GM13977 (cell line): ENCODE measurements at places on chromosomes 12 and 14.

DNA sequence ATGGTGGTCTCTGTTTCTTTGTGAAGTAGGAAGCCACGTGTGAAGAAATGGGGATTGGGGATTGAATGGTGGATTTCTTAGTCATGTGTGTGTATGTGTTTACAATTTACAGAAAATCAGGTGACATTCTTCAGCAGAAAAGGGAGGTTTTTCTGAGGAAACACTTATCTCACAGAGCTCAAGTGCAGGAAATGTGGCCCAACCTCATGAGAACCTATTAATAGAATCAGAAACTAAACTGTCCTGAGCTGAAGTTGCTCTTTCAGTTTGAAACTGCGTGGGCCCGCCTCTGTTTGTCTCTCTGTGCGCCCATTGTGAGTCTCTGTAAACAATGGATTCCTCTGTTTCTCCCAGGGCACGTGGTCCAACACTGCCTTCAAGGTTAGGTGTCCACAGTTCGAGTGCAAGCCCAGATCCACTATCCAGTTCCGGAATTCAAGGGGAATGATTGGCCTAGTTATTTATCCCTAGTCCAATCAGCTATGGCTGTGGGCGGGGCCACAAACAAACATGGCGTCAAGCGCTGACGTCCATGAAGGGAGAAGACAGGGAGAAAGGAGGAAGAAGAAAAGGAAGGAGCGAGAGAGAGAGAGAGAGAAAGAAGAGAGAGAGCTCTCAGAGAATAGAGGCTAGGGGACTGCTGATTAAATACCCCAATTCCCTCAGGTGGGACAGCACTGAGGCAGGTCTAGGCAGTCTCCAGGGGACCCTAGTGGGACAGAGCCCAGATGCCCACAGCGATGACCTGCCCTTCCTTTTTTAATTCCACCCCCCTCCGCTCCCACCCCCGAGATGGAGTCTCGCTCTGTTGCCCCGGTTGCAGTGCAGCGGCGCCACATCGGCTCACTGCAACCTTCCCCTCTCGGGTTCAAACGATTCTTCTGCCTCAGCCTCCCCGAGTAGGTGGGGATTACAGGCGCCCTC is 31.4 kb upstream of the C12orf76 start:
- peak; percentile 76 for DNase-seq

DNA sequence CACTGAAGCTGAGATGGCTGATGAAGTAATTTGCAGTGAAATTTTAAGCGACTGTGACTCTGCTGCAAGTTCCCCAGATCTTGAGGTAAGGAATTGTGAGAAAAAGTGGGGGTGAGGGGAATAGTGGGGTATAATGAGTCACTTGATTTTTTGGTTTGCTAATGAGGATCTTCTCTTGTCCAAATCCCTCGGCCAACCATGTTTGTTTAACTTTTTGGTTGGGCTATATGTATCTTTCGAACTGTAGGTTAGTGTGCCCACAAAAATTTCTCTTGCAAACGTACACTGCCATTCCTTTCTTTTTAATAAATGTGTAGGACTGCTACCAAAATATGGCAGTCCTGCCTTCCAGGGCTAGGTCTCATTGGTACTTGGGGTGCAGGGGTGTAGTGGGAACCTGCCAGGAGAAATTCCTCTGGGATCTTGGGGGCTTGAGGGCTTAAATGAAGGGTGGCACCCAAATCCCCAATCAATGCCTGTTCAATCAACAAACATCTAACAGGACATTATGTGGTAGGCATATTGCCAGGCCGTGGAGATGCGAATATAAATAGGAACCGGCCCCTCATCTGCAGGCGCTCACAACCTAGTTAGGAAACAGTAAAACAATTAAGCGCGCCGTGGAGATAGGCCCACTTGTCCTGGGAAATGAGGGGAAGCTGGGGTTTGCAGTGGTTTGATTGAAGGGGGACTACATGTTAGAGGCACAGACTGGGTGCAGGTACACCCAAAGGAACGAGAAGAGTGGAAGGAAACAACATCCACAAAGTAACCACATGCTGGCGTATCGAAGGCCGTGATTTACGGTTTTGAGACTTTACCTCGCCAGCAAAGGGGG is 1.3 kb upstream of the PABPN1 start:
- no peak for DNase-seq

- no peak for DNase-seq
These were observed 178.8 kb downstream of the SLC38A4 start for GRCh38 chr12:46647034-46647433.

GRCh38 chr12:99418379-99418778 is 229.2 kb upstream of the GARIN6 start:
- DNase-seq = no peak

GRCh38 chr12:75876832-75877762 is 154.5 kb downstream of the PHLDA1 start:
- DNase-seq = no peak

DNA sequence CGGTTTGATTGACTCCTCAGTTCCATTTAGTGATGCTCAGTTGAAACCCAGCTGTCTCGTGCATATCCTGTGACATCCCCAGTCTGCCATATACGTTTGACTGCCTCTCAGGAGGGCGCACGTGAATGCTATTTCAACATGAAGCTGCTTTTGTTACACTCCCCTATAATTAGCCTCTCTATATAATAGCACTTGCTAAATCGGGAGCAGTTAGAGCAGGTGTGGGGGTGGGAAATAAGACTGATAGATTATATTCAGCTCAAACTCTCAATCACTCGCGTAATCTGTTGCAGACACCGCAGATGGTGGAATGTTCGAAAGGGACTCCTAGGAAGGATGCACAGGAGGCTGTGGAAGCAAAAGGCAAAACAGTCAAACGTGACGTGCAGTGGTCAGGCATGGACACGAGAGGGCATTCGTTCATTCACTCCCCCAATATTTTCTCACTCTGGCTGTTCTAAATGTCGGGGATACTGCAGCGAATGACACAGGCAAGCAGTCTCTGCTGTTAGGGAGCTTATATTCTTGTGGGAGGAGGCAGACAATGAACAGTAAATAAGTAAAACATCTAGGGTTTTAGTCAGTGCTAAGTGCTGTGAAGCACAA is 29.8 kb downstream of the KCNA1 start:
- DNase-seq = no peak

DNA sequence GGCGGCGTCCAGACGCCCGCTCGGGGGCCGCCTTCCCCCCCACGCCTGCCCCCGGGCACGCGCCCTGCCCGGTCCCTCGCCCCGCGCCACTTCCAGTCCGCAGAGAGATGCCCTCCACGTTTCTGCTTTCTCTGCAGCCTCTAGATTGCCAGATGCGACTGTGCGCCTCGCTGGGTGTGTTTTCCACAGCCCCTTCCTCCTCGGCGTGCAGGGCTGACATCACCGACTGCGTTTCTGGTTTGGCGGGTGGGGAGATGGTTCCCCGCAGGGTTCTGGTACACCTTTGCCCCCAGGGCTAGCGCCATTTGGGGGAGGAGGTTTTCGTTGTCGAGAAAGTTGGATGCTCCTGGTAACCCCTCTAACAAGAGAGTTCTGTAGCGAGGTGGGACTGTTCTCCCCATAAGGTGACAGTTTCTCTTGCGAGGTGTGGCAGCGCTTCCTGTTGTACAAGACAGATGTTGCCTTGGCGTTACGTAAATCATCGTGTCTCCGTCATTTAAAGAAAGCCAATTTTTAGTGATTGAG is 1.5 kb downstream of the CALM1 start:
- peak; percentile 51 for DNase-seq

- no peak for DNase-seq
These were observed 366.2 kb downstream of the DUSP6 start for GRCh38 chr12:88986056-88986455.

- no peak for DNase-seq
These were observed 244.7 kb downstream of the KCNH5 start for GRCh38 chr14:62800577-62800976.

GRCh38 chr12:89165703-89166102 is 186.6 kb downstream of the DUSP6 start:
- DNase-seq = no peak

- DNase-seq = no peak
These were observed 273.5 kb downstream of the ADAMTS20 start for GRCh38 chr12:43278541-43278832.

DNA sequence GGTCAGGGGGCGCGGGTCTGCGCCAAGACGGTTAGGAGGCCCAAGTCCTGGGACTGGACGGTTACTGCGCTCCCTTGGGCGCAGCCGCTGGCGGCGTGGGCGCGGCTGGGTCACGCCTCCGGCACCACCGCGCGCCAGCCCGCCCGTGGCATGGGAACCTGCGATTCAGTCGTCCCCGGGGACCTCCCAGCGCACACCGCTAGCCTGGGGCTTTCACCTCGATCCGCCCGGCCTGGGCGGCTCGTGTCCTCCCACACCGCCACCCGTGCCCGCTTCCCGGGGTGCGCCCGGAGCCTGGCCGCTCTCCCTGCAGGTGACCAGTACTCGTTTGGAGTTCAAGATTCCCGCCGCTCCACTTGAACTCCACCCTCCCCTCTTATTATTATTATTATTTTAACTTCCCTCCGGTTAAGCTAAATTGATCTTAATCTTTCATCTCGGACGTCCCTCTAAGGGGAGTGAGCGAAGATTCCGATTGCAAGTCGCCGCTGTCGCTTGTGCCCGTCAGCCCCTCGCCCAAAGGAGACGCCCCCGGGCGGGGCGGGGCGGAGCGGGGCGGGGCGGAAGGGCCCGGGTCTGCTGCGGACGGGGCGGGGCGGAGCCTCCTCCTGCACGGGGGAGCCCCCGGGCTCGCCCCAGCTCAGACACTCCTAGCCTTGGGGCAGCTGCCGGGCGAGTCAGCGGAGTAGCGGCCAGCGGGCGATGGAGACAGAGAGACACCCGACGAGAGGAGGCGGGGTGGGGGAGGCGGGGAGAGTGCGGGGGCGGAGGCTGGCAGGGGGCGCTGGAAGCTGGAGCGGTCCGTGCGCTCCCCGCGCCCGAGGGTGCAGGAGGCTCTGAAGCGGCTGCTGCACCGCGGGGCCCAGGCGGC is at the start of gene KCNMB4:
TSS of gene KCNMB4 (plus strand) at position 643 of the 871 bp plus-strand sequence. CDS start 445 bp downstream, outside the sequence.
- DNase-seq = peak; percentile 96

DNA sequence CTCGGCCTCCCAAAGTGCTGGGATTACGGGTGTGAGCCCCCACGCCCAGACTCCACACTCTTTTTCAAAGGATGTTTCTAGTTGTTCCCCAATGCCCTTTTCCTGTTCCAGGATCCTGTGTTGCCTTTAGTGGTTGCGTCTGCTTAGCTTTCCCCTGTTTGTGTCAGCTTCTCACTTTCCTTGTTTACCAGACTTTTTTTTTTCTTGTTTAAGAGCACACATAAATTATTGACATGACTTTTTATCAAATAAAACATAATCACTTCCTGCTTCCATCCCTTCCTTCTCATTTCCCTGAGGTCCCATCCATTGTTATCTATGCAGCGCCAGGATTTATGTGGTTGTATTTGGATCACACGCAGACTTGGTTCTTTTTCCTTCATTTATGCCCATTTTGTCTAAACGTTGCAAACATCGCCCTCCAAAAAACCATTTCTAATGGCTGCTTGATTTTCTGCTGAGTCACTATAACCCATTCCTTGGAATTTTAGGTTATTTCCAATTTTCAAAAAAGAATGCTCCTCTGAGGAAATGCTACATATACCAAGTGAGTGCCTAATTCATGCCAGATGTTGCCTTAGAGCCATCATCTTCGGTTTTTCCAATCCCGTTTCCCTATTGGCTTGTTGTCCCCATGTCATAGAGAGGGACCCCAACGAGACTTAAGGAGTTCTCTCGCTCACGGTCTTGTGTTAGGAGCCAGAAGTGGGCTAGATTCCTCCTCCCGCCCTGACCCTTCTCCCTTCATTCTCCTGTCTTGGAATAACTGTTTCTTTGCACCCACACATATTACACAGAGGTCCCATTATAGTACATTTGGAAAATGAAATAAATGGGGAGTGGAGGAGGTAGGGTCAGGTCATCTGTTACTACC is 13.5 kb upstream of the CYP46A1 start:
- DNase-seq = no peak

GRCh38 chr12:38118632-38119031 is 197.9 kb upstream of the ALG10B start:
- no peak for DNase-seq

DNA sequence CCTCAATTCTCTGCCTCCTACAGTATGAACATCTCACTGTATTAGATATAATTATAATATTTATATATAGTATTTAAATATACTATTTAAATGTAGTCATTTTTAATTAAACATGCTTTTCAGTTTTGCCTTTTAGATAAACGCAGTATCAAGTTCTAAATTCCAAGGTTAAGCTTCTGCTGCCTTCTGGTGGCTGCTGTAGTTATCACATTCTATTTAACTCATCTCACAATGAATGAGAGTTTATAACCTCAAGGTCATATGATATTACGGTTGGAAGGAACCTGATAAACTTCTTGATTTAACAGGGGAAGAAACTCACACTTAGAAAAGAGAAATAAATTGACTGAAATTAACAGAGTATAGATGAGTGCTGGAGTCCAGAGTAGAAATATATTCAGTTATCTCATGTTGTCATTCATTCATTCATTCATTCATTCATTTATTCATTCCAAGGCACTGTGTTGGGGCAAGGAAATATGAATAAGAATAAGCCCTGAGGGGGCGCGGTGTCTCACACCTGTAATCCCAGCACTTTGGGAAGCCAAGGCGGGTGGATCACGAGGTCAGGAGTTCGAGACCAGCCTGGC is 31.9 kb downstream of the GUCY2C start:
- peak; percentile 38 for DNase-seq

DNA sequence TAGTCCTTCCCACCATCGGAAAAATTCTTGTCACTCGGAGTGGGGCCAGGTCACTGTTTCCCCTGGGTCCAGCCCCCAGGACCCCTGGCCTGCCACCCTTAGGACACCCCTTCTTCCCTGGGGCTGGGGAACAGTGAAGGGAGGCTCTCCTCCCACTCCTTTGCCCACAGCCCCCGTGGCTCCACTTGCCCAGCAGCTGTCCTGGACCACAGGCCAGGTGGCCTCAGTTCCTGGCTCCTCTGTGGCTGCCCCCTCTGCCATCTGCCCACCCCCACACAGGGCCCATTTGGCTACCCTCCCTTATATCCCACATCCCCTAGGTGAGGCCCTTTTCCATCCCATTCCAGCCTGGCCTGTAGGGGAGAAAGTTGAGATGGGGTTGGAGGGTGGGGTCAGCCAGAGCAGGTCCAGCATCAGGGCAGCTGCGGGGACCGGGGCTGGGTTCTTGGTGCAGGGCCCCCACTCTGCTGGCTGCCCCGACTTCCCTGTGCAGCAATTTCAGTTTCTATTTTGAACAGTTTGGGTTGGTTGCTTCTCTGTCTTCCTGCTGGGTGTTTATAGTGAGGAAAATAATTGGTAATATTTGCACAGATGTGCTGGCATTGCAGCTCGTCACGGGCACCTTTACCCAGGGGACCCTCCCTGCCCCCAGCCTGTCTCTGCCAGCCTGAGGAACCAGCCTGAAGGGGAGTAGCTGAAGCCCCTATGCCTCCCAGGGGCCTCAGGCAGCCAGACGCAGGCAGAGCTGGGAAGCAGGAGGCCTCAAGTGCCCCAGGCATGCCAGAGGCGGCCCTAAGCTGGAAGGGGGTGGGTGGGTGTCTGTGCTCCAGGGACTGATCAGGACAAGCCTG is 23.4 kb downstream of the SYNDIG1L start:
- no peak for DNase-seq
